Regular cardiac myocyte (primary cell): ENCODE measurements at places on chromosomes 5 and 9. TPM values are rescaled to one million over a fixed set of nuclear protein-coding genes. Genes with fewer than 3 reads are reported as not detected.

The SLC45A2 gene
- 0.28 TPM in 1 of 2 replicates, not detected in the other for total RNA-seq

The IL5 gene
- 0.28 TPM in 1 of 2 replicates, not detected in the other for total RNA-seq

The SPINK6 gene
- not detected in 2 replicates for total RNA-seq

The NPM1 gene
- 1,405 and 1,642 TPM in 2 replicates for total RNA-seq

The LCN9 gene
- not detected in 2 replicates for total RNA-seq

The PLPP6 gene
- total RNA-seq = 4.6 and 5.6 TPM in 2 replicates

The TUSC1 gene
- 8.4 and 11.0 TPM in 2 replicates for total RNA-seq

The CER1 gene
- total RNA-seq = not detected in 2 replicates

The DNAJB5 gene
- 8.2 and 10.7 TPM in 2 replicates for total RNA-seq

The ZFR gene
- 77.6 and 83.7 TPM in 2 replicates for total RNA-seq

The SLCO4C1 gene
- under 0.01 TPM in 2 replicates for total RNA-seq

The CCL27 gene
- total RNA-seq = not detected in 2 replicates
